ENCODE measurements at places on chromosomes 4 and X. TPM values are rescaled to one million over a fixed set of nuclear protein-coding genes. Genes with fewer than 3 reads are reported as not detected.

DNA sequence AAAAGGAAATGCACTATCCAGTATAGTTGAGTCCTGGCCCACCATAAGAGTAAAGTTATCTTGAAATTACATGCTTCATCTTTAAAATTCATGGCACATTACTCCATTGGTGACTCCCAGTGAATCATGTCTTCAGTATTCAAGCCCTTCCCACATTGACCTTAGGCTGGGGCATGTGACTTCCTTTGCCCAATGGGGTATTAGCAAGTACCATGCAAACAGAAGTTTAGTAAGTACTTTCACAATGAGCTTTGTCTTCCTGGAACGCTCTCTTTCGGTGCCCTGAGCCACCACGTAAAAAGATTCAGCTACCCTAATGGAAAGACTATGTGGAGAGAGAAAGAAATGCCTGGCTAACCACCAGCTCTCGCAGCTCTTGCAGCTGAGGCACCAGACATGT, 235.4 kb downstream of the HNRNPD start:
- DNase-seq: no peak

DNA sequence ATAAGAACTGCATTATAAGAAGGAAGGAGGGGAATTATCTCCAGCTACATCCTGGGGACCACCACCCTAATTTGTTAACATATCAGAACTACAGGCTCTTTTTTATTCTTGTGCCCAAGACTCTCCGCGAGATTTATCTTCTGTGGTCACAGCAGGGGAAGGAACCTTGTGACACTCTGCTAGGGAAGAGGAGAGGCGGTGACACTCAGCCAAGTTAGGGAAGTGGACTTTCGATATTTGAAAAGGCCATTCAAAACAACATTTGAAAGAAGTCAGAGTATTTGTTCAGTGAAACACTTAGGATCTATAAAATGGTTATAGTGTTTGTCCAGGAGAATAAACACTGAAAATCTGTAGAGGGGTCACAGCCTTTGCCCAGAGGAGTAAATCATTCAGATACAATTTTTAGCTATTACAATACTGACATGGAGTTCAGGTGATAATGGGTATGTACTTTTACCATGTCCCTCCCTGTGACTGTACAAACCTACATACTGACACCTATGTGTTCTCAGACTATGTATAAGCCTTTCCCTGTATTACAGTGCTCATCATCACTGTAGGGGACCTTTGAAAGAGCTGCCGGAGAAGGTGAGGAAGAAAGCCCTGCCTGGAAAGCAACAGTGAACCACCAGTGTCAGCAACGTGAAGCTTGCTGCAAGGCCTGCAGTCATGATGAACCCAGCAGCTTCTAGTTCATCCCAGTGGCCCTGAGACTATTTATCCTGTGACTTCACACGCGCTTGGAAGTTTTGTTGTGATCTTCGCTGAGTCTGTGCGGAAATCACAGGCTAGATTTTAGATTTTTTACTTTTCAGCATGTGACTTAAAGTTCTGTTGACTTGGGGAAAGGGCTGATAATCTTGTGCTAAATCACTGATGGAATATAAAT, 8.5 kb upstream of the PTTG2 start:
- no peak for DNase-seq

DNA sequence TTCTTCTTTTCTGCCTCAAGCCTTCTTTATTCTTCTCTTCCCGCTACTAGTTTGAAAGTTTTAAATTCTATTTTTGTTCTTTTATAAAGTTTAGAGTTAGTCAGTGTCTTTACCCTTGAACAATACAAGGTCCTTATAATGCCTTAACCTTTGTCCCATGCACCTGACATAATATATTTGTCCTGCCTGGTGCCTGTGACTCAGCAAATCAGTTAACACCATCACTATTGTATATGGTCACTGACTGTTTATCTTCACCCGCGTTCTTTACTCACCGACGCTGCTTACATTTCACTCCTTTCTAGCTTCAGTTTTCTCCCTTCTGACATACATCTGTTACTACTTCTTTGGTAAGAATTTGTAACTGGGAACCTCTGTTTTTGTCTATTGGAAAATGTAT, 5.7 kb downstream of the SMIM20 start:
- DNase-seq: no peak

DNA sequence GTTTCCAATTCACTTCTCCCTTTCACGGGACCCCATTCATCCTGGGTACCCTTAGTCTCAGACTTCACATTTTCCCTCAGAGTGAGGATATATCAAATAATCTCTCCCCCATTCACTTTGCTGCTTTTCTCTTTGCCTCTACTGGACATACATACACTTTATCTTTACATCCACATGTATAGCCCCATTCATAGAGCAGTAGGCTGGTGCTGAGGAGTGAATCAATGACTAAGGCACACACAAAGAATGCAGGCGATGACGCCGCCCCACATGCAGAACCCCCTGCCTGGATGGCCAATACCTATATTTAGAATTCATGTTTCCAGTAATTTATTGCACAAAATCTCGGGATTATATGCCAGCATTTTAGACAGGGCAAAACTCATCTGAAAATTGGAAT, 554.3 kb upstream of the TENM3 start:
- no peak for DNase-seq

DNA sequence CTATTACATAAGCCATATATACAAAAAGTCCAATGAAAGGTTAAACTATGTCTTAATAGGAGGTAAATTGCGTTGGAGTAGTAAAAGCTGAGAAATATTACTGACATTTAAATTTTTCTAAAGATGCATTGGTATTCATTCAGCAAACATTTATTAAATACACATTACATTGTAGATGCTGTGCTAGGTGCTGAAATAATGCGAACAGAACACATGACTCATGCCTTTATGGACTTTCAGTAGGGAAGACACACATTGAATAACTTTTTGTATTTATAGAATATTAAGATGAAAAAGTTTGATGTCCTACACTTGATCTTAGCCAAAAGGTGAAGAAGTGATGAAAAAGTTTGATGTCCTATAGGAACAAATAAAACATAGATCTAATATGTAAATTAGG, 871.1 kb upstream of the SLIT2 start:
- no peak for DNase-seq

- DNase-seq: no peak
Measured at GRCh38 chr4:79869597-79870237, 203.3 kb downstream of the ANTXR2 start.

GRCh38 chr4:141375855-141376254, 155.2 kb downstream of the ZNF330 start:
- DNase-seq: no peak

DNA sequence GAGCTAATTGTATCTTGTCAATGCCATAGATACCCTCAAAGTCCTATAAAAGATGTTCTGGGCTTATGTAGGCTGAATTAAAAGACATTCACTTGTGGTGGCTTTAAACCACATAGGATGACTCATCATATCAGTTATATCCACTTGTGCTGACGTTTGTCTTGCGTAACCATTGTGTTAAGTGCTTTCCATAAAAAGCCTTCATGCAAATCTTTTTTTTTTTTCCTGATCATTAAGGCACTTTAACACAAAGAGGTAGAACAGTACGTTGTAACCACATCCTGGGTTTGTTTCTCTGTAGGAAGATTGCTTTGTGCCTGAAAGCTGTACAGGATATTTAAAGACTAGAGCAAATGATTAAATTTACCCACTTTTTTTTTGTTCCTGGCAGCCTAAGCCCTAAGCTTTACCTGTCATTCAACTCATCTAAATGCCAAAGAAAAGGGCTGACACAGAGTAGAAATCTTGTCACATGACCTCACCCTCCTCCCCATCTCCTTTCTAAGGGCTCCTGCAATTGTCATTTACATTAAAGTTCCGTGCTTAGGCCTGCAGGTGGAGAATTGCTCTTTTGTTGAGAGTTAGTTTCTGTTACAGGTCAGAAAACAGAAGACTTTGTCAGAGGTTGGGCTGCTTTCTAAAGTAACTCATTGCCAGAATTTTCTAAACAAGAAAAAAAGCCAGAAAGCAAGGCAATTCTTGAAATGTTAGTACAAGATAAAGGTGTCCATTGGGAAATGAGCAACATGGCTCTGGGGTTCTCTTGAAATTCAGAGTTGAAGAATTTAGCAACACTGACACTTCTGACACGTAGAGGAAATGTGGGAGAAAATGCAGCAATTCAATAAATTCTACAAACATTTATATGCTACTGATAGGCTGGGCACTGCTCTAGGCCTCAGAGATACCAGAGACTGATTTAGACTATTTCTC, 555.6 kb downstream of the PPARGC1A start:
- DNase-seq: no peak

- no peak for DNase-seq
Measured at GRCh38 chrX:118718737-118719136, 8.7 kb upstream of the IL13RA1 start.

GRCh38 chr4:162682651-162683050, 484.0 kb downstream of the NAF1 start:
- DNase-seq: no peak

- no peak for DNase-seq
Measured at GRCh38 chrX:68461093-68461492, 27.8 kb upstream of the OPHN1 start.

GRCh38 chr4:162706051-162706450, 460.6 kb downstream of the NAF1 start:
- DNase-seq: no peak

GRCh38 chrX:71919431-71919830, 8.8 kb downstream of the NHSL2 start:
- no peak for DNase-seq

GRCh38 chr4:181692965-181693364, 550.2 kb upstream of the TENM3 start:
- DNase-seq: no peak

GRCh38 chr4:55871299-55871800, 17.9 kb downstream of the EXOC1 start:
- no peak for DNase-seq

DNA sequence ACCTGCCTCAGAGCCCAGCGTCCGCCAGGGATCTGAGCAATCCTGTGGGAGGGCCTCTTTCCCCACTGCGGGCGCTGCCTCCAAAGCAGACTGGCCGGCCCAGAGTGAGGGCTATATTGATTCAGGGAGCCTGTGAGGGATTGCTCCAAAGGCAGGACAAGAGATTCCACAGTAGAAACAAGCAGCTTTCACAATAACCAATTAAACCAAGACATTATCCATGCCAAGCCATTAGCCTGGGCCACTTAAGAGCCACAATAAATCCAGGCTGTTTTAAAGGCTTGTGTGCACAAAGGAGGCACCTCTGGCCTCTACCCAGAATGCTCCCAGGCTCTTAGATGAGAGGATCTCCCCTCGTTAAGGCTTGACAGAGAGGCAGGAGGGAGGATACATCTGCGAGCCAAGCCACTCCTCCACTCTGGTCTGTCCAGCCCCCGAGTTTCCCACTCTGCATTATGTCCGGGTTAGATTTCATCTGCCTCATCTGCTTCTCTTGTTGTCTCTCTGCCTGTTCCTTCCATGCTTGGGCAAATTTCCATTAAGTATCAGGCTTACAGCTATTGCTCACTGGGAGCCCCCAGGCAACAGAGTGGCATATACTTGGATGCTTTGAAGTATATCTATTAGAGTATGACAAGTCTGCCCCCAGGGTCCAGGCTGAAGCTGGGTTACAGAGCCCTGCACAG, 357.9 kb downstream of the UNC5C start:
- no peak for DNase-seq

DNA sequence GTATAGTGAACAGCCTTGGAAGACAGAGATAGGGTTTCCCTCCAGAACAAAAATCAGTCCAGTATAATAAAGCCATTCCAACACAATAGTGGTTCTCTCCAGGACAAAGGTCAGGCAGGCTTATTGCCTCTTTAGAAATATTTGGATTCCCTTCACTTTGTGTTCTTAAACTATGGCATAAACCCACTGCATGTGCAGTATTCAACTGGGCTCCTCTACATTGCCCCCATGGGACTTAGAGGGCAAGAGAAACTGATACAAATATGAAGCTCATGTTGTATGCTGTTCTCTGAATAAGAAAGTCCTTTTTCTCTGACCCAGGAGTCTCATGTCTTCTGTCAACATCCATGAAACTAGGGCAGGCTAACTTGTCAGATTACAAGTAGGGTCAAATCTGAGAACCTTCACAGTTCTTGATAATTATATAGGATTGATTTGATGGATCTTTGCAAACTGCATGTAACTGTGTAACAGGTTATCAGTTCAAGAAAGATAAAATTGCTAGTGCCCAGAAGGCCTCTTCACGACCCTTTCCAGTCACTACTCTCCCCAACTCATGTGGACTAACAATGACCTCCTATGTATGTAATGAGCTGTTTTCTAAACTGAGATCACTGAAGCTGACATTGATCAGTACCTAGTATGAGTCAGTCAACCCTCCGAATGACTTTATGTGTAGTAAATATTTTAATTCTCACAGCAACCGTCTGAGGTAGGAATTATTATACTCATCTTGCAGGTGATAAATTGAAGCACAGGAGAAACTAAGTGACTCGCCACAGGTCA, 31.9 kb upstream of the FAM9C start:
- no peak for DNase-seq

GRCh38 chr4:124060261-124060918, 652.1 kb downstream of the ANKRD50 start:
- peak; percentile 85 for DNase-seq

The APBB2 gene
- 138 TPM for total RNA-seq

The SLC9B1 gene
- 0.59 TPM for total RNA-seq

The CHRDL1 gene
- not detected for total RNA-seq

The HTT-AS gene
- not detected for total RNA-seq

The SLC25A4 gene
- 8.8 TPM for total RNA-seq

The GNRHR gene
- not detected for total RNA-seq

The DOK7 gene
- total RNA-seq: 0.20 TPM

The ESX1 gene
- total RNA-seq: not detected

The ACOX3 gene
- total RNA-seq: 29.9 TPM

The CTAG1A gene
- not detected for total RNA-seq

The PIR gene
- 141 TPM for total RNA-seq

The MXRA5 gene
- not detected for total RNA-seq

The TMPRSS11E gene
- total RNA-seq: not detected

The UGT2B15 gene
- total RNA-seq: not detected
